Kidney epithelial cell (primary cell): ENCODE measurements at places on chromosomes 16 and 17.

DNA sequence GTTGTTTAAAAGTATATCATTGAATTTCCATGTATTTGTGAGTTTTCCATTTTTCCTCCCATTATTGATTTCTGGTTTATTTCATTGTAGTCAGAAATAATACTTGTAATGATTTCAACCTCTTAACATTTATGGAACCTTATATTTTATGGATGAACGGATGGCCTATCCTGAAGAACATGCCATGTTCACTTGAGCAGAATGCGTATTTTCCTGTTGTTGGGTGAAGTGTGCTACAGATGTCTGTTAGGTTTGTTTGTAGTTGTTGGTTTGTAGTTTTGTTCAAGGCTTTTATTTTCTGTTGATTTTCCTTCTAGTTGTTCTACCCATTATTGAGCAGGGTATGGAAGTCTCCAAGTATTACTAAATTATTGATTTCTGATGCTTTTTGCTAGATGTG is 107.2 kb upstream of the NACA2 start:
- no peak for DNase-seq

- DNase-seq = no peak
Measured at GRCh38 chr17:10754861-10755591, 25.2 kb upstream of the TMEM220 start.

GRCh38 chr16:60816461-60816860 is 1219.8 kb downstream of the CDH8 start:
- DNase-seq = no peak

GRCh38 chr17:45063198-45063597 is 2.1 kb downstream of the NMT1 start:
- no peak for DNase-seq

DNA sequence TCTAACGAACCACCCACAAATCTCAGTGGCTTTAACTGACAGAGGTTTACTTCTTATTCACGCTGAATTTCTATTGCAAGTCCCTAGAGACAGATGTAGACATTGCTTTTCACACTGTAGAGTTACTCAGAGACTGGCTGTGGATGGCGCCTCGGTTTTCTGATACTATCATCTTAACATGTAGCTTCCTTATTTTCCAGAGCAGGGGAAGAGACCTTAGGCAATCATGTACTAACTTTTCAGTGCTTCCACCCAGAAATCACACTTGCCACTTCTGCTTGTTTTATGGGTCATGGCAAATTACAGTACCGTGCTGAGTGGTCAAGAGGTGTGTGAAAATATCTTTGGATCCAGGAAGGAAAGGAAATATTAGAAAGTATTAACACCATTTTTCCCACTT is 65.4 kb downstream of the MAF start:
- DNase-seq = no peak

GRCh38 chr16:87062569-87063442 is 254.4 kb downstream of the C16orf95 start:
- DNase-seq = no peak

DNA sequence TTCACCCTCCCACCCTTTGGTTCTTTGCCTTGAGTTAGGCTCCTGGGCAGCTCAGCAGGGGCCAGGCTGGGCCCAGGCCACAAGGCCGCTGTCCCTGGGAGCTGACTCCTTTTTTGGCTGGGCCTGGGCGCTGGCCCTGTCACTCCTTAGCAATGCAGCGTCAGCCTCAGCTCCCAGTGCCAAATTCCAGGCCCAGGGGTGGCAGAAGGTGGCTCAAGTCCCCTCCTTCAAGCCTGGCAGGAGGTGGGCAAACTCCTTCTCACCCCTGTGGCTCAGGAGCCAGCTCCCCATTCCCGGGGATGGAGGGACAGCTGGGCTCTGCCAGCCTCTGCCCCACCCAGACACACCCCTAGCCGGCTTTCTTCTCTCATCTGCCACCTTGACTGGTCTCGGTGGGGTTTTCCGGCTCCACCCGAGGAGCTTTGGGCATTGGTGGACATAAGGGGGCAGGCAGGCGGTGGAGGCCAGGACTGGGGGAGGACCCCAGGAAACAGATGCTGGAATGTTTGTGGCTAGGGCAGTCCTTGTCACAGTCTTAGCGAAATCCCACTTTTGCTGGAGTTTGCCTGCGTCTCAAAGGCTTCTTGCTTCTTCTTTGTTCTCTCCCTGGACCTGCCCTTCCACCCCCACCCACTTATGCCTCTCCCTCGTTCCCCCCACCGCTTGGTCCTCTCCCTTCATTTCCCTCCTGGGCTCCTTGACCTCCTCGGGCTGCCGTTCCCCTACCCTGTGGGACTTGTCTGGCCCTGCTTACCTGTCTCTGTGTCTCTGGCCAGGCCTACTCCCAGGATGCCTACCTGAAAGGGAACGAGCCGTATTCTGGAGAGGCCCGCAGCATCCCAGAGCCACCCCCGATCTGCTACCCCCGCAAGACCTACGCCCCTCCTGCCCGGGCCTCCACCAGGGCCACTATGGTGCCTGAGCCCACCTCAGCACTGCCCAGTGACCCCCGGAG is 37.4 kb downstream of the ARHGAP23 start:
- no peak for DNase-seq

GRCh38 chr16:61050547-61050946 is 985.7 kb downstream of the CDH8 start:
- DNase-seq = no peak

DNA sequence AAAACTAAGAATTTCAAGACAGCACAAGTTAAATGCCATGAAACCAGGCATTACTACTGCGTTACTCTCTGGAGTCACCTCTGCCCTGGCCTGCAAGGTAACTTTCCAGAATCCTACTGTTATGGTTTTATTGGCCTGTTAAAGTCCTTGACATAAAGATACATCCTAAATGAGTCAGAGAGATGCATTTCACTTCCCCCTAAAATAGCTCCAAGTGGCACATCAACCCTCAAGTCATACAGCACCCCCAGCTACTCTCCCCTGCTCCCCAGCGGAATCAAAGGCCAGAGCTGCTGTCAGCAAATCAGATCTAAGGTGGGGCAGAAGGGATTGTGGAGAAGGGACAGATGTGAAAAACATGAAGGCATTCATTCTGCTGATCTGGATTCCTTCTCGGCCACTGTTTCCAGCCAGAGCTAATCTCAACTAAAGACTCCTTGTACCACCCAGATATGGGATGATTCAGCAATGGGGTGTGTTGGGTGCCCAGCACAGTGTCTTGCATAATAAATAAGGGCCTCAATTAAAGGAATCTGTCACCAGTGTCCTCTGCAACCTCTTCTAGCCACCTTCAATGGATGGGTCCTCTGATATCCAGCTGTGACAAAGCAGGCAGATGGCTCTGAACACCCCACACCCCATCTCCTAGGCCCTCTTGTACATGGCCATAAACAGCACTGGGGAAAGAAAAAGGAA is 8.5 kb upstream of the CCL1 start:
- DNase-seq = no peak

DNA sequence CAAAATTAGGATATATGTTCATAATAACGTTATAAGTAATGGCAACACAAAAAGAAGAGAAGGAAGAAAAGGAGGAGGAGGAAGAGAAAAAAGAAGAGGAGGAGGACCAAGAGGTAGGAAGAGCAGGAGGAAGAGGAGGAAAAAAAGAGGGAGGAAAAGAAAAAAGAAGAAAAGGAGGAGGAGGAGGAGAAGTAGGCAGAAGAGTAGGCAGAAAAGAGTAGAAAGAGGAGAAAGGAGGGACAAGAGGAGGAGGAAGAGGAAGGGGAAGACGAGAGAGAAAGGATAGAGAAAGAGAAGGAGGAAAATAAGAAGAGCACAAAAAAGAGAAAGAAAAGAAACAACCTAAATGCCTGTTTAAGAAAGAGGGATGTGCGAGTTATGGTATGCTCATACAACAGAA is 5.6 kb upstream of the CD300LB start:
- no peak for DNase-seq

- peak; percentile 34 for DNase-seq
Measured at GRCh38 chr16:27374804-27375425, 27.1 kb upstream of the IL21R start.

GRCh38 chr16:28167730-28168129 is 44.0 kb downstream of the XPO6 start:
- DNase-seq = no peak

- DNase-seq = no peak
Measured at GRCh38 chr16:27826081-27826892, 237.2 kb downstream of the GSG1L start.

DNA sequence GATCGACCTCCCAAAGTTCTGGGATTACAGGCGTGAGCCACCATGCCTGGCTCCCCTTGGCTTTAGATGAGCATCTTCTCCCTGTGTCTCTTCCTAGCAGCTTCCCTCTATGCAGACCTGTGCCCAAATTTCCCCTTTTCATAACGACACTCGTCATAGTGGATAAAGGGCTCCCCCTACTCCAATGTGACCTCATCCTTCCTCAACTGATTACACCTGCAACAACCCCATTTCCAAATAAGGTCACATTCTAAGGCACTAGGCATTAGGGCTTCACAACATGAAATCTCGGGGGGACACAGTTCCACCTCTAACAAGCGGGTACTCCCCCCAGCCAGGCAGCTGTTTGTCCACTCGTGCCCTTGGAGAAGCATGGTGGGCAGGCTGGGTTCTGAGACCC is 10.3 kb downstream of the KIF19 start:
- no peak for DNase-seq

GRCh38 chr16:69112285-69113129 is 7.1 kb downstream of the HAS3 start:
- DNase-seq = no peak

- no peak for DNase-seq
Measured at GRCh38 chr16:58123896-58124600, 5.1 kb downstream of the CFAP20 start.

- DNase-seq = no peak
Measured at GRCh38 chr16:69037373-69038160, 67.9 kb upstream of the HAS3 start.

GRCh38 chr17:78039581-78039980 is 81.1 kb downstream of the TNRC6C start:
- DNase-seq = no peak

DNA sequence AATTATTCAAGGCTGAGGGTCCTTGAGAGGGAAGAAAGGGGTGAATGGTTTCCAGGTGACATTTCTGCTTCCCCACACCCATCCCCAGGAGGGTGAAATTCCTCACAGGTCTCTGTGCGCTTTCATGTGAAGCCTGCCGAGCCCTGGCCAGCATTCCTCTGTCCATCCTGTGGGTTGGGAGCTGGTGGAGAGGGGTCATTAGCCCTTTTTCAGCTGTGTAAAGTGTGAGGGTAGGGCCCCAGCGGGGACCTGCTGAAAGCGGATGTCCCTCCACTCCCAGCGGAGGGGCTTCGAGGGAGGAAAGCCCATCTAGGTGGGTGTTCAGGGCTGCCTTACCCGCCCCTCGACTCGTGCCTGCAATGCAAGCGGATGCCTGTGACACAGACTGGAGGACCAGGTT is 53.3 kb upstream of the DLX4 start:
- DNase-seq = no peak

DNA sequence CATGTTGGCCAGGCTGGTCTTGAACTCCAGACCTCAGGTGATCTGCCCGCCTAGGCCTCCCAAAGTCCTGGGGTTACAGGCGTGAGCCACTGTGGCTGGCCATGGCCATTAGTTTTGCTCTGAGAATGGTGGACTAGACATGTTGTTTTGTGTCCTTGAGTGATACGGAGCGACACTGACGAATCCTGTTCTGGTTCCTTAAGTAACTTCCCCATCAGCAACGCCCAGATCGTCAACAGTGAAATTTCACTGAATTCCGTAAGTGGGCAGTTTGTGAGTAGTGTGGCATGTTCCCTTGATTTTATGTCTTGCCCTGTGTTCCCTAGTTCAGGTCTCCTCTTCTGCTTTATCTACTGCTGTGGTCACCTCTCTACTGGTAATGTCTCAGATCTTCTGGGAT is 67.4 kb downstream of the SNX29 start:
- no peak for DNase-seq

DNA sequence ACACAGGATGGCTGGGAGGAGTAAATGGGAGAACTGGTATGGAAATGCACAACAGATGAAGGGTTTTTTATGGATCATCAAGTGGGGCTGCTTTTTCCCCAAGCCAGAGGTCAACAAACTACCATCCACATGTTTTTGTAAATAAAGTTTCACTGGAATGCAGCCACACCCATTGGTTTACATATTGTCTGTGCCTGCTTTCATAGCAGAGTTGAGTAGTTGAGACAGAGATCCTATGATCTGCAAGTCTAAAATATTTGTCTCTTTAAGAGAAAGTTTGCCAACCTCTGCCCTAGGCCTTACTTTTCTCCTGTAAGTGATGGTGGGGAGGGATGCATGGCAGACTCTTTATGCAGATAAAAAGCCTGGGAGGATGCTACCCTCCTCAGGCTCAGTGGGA is 341.4 kb downstream of the CA10 start:
- DNase-seq = no peak

DNA sequence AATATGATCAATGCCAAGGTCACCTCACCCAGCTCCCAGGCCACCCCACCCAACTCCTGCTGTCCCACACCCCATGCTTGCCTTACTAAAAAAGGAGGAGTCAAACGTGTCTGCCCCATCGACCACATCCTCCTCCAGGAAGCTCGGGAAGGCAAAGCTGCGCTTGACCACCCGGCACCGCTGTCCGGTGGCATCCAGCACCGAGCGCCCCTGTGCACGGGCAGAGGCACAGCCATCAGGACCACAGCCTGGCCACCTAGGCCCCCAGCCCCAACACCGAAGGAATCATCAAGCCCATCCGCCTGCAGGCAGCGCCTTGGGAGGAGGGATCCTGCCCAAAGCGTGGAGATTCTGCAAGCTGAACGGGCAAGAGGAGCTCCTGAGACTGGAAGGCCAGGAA is 10.2 kb downstream of the AANAT start:
- DNase-seq = no peak

DNA sequence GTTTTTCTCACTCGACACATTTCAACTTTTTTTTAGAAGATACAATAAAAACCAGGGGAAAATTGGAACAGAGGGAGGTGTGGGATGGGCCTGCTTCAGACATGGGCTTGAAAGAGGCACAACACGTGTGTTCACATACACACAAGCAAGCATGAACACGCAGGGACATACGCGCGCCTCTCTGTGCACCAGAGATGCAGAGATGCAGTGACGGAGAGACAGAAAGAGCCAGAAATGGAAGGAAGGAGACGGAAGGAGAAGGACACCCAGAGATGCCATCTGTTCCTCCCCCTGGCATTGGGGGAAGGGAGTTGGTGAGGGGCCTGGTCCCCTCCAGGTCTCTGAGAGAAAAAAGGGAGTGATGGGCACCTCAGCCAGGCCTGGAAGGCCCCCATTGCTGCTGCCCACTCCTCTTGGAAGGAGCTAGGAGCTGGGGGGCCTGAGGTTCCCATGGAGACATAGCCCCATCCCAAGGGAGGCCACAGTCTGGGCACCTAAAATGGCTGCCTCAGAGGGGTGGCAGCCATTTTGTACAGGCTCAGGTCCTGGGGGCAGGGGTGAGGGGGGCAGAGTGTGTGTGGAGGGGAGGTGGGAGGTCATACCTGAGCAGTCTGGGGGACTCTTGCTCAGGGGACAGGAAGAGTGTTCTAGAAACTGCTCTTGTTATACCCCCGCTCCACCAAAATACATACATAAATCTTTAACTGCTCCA is 3.8 kb upstream of the NEUROD2 start:
- DNase-seq = no peak

DNA sequence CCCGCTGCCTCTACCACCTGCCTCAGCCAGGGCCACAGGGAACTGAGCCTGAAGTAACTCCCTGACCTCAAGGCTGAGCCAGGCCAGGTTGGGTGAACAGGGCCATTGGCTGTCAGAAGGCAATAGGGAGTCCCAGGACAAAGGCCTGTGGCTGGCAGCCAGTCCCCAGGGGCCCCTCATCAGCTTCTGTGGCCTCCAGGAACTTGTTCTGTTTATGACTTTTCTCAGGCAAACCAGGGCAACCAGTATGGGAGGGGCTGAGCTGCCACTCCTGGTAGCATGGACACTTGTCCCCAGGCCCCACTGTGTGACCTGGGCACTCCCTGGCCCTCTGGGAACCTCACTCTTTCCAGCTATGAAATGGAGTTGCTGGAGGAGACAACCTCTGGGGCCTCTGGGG is 40.1 kb downstream of the CPNE2 start:
- no peak for DNase-seq
